Stimulated activated CD8-positive, alpha-beta memory T cell treated with anti-CD3 and anti-CD28 coated beads, Interleukin-7, amount 100 ng/mL, for 1 hour (primary cell): ENCODE measurements at places on chromosomes 3 and 15.

GRCh38 chr3:54866251-54866650, 61.6 kb downstream of the LRTM1 start:
- DNase-seq = no peak

DNA sequence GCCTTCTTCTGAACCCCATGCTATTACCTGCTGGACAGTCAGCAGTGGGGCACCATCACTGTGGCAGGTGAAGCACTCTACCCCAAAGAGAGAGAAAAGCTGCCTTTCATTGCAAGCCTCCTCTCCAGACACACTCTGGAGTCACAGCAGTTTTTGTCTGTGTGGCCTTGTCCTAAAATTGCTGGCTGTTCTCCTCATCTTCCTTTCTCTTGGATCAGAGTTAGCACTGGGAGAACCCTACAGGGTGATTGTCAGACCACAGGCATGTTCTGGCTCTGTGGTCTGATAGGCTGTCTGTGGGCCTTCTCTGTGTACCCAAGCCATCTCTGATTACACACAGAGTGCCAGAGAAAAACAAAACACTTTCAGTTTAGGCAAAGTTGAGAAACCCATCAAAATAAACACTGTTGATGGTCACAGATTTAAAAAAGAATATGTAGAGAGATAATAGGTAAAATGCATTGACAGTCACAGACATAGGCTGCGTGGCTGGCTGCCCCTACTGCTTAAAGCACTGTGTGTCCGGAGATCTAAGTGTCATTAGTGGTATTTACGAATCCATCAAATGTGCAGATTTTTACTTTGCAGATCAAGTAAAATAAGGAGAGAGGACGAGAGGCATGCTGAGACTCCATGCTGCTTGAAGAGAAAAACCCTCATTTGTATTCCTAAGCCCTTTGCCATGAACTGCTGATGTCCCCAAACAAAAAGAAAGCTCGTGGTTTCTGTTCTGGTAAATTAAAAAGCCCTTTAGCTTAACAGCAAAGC, 689.9 kb downstream of the TUSC7 start:
- DNase-seq = no peak

DNA sequence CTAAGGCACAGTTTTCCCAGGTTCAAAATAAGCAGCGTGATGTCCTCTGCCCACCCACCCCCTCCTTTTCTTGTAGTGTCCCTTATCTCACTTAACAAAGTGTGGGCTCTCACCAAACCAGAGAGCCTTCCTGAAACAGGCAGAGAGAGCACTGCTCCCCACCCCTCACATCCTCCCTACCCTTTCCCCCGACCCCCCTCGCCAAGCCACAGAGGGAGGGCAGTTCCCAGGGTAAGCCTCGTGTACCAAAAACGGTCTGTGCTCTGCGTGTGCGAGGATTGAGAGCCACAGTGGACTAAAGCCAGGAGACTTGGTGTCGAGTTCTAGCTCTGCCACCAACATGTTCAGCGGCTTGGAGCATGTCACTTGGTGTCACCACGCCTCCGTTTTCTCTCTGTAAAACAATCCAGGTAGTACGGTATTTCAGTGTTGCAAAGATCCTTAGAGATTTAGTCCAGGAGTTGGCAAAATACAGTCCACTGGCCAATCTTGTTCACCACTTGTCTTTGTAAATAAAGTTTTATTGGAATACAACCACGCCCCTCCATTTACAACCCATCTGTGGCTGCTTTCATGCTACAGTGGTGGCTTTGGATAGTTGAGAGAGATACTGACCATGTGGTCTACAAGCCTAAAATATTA, 249.9 kb downstream of the OPA1 start:
- DNase-seq = no peak

DNA sequence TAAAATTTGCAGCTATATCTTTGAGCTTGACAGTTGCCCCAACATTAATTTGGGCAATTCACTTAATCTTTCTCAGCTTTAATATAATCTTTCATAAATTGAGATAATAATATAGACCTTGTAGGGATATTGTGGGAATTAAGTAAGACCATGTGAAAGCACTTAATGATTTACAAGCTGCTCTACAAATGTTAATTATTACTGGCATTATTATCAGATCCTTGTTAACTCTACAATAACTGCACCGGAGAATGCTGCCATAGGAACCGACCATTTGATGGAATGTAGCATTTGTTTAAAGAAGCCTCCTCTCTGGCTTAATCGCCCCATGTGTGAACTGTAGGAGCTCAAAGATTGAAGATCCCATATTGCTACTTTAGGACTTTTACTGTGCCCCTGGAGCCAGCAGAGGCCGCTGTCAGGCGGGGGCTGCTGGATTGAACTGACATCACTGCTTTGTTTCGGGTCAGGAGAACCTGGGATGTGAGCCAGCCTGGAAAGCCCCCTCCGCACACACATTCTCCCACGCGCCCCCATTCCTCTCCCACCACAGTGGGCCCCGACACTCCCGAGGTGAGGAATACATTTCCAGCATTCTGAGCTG, 154.2 kb upstream of the TNIK start:
- no peak for DNase-seq

- no peak for DNase-seq
Measured at GRCh38 chr3:69474186-69474585, 88.3 kb upstream of the FRMD4B start.

DNA sequence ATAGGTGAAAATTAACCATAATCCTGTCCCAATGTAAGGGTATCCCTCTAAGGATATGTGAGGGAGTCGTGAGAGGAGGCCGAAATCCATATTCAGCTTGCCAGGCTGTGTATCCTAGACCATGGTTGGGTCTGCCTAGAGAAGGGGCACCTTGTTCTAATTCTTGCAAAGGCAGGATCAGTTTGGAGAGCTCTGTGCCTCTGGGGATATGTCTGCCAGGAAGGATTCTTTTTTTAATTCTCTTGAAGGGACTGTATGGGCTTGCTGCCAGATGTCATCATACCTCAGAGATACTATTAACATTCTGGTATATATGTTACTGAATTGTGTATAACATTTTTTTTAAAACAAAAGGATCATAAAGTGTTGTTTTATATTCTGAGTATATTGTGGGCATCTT, 2.4 kb downstream of the ATP1B3 start:
- DNase-seq = no peak

GRCh38 chr3:40877631-40878463, 321.5 kb upstream of the CTNNB1 start:
- DNase-seq = no peak

DNA sequence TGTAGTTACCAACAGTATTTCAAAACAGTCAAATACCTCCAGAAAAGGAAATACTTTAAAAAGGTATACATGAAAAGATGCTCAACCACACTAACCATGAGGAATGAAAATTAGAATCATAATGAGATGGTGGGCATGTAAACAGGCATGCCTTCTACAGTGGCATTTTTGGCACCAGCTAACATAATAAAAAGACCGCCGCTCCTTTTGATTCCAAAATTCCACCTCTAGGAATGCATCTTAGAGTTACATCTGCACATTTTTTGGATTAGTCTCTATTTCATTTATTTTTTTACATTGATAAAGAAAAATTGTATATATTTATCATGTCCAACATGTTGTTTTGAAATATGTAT, 37.0 kb upstream of the SPTBN5 start:
- no peak for DNase-seq

DNA sequence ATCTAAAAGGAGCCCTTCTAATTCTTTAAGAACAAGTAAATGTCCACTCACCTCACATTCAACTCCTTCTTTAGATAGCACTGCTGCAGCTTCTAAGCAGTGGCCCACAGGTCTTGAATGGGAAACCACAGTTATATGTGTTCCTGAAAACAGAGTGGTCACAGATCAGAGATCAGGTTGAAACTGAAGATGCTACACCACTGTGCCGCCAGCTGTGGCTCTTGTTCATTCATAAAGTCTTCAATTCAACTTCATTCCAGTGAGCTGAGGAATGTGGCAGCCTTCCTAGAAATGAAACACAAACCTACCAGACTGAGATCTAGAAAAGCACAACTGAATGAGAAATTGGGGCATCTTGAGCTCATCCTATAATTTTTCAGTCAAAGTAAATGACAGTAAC, 4.0 kb downstream of the PDHB start:
- no peak for DNase-seq

- DNase-seq = no peak
Measured at GRCh38 chr15:69848551-69849231, 249.0 kb downstream of the TLE3 start.

DNA sequence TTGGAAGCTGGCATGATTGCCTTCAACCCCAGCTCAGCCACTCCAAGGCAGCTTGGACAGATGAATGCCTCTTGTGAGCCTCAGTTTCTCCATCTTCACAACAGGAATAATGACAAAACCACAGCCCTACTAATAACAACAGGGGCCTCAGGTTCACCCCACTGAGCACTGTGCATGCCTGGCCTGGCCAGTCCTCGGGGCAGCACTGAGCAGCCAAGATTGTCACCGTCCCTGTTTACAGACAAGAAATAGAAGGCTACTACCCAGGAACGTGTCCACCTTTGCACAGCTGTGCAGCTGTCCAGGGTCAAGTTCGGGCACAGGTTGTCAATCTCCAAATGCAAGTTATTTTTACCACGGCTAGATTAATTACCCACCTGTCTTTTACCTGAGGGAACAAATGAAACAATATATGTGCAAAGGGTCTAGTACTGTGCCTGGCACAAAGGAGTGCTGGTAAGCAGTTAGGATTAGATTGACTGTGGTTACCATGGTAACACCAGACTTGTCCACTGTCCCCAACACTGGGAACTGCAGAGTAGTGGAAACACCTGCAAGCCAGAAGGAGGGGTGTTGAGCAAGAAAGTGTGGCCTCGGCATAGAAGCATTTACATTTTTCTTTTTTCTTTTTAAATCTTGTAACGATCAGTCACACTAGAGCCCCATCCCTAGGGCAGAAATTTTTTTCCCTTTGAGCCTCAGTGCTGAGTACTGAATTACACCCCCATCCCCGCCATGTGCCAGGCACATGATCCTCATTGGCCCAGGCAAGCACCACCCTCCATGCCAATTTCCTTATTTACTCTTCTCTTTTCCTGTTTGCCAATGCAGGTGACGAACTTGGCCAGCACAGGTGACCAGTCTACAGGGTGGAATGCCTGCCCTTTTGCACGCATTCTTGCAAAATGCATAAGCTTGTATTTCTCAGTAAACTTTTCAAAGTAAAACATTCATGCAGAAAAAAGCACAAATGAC, 66.3 kb upstream of the SLC6A6 start:
- no peak for DNase-seq

GRCh38 chr3:177284383-177284881, 87.2 kb upstream of the TBL1XR1 start:
- no peak for DNase-seq

- no peak for DNase-seq
Measured at GRCh38 chr3:194518652-194519051, 31.9 kb upstream of the ATP13A3 start.

DNA sequence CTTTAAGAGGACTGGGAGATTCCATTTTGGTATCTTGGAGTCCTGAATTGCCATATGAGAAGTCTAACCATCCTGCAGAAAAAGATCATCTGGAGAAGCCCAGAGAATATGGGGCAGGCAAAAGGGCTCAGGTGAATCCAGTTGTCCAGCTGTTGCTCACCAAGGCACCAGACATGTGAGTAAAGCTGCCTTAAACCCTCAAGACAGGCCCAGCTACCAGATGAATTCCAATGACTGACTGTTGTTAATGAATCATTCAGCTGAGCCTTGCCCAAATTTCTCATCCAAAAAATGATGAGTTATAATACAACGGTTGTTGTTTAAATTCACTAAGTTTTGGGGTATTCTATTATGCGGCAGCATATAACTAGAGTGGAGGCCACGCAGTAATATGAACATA, 22.0 kb upstream of the NANOGP8 start:
- no peak for DNase-seq

DNA sequence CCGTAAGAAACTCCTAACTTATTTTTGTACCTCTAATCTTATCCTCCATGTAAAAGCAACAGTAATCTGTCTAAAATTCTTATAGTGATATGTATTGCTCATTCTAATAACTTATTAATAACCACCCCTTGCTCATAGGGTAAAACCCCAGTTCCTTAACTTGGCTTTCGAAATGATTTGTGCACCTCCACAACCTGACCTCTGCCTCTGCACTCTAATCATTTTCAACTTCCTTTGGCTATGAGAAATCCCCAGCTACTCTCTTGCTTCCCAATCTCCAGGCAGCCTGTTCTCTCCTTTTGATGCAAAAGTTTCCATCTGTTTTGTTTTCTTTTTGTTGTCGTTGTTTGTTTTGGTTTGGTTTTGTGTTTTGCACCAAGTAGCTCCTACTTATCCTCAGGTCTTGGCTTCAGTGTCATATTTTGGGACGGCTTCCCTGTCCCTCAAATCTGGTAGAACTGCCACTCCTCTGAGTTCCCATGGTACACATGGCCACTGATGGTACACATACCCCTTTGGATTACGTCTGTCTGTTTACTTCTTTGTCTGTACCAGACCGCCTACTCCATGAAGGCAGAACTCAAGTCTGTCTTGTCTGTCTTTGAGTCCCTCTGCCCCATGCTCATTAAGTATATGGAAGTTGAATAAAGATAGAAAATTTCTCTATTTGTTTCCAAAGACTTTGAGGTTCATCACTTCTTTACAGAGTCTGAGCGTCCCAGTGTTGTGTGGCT, 105.6 kb upstream of the TGFBR2 start:
- no peak for DNase-seq

- no peak for DNase-seq
Measured at GRCh38 chr3:29854821-29855220, 574.0 kb downstream of the RBMS3 start.

DNA sequence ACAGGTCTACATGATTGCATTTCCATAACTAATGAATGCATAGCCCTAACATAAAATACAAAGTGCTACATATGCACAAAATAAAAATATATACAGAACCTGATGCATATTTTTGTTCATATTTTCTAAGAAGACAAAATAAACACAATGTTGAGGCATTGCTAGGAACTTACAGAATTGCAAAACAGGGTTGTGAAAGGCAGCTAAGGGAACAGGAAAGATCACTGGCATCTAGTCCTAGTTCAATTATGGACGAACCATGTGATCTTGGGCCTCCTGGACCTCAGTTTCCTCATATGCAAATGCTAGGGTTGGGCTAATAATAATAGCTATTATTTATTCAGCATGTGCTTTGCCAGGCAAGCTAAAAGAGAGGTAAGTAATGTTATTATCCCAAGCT, 15.5 kb upstream of the NCEH1 start:
- no peak for DNase-seq

GRCh38 chr3:186879781-186880180, 37.3 kb downstream of the ADIPOQ start:
- DNase-seq = no peak

DNA sequence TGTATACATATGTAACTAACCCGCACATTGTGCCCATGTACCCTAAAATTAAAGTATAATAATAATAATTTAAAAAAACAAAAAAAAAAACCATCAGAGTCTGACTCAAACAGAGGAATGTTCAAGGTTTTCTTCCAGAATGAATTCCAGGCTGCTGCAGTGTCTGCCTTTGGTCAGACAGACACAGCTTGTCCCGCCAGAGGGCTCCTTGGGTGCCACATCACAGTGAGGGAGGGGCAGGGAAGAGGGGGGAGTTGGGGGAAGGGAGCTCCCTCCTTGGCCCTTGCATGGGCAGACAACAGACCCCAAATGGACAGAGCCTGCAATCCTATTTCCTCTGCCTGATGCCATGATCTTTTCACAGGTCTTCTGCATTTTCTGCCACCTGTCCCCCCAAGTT, 36.5 kb downstream of the ITGB5 start:
- DNase-seq = no peak

- DNase-seq = no peak
Measured at GRCh38 chr15:78969687-78970349, 25.0 kb upstream of the CTSH start.
